ENCODE measurements at places on chromosomes 7 and 10.
A peak's percentile ranks its signal among the peaks of the same experiment; 100 is the strongest.

DNA sequence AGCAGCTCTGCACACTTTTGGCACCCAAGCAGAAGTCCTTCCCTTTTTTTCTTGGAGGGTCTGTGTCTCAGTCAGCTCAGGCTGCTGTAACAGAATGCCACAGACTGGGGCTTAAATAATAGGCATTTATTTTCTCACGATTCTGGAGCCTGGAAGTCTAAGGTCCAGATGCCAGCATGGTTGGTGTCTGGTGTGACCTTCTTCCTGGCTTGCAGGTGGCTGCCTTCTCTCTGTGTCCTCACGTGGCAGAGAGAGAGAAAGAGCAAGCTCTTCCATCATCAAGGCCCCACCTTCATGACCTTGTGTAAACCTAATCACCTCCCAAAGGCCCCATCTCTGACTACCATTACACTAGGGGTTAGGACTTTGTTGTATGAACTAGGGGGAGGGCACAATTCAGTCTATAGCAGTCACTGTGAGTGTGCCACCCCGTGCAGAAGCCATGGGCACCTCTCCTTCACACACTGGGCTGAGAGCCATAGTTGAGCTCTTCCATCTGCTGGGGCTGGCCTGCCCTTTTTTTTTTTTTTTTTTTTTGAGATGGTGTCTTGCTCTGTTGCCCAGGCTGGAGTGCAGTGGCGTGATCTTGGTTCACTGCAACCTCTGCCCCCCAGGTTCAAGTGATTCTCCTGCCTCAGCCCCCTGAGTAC, 80.3 kb downstream of the OAT start:
- no peak for DNase-seq

GRCh38 chr10:9331583-9332008, 1277.1 kb downstream of the GATA3 start:
- peak; percentile 45 for DNase-seq

DNA sequence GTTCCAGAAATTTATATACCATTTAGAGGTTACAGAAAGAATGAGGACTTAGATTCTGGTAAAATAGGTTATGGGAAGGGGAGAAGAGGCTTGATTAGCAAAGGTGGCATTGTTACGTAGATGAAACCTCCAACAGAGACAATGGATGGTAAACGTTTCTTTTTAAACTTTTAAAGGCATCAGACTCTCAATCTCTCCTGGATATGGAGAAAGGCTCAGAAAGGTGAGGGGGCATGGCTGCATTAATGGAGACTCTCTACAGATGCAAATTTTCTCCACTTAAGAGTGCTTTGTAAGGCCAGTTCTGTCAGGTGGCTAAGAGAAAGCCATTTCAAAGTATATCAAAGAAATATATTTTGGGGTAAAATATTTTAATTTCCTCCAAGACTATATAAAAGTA, 240.9 kb upstream of the PTER start:
- no peak for DNase-seq

GRCh38 chr7:97772045-97772901, 40.4 kb downstream of the TAC1 start:
- no peak for DNase-seq

GRCh38 chr7:13047061-13047460, 359.6 kb downstream of the ARL4A start:
- DNase-seq = no peak

DNA sequence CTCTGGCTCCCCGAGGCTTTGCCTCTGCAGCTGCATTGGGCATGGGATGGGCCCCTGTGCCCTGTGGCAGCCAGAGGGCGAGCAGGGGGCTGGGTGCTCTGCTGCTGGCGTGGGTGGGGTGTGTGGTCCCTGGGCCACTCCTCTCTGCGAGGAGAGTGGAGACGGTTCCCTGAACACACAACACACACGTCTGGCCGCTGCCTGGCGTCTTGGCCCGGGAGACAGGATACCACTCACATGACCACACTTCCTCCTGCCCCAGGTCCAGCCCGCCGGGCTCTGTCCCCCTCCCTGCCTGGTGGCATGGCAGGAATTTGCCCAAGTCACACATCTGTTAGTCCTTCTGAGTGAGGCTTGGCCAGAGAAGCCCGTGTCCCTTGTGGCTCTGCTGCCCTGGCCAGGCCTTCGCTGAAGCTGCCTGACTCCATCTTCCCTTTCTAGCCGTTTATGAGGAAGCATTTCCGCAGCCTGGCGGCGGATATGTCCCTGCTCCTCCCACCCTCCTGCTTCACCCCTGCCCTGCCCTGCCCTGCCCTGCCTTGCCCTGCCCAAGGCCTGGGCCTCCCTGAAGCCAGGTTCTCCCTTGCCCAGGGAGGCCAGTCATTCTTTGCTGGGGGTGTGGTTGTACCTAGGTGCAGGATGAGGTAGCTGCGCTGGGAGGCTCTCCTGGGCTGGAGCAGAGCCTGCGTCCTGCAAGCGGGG, 3.0 kb downstream of the BRI3 start:
- DNase-seq = no peak

DNA sequence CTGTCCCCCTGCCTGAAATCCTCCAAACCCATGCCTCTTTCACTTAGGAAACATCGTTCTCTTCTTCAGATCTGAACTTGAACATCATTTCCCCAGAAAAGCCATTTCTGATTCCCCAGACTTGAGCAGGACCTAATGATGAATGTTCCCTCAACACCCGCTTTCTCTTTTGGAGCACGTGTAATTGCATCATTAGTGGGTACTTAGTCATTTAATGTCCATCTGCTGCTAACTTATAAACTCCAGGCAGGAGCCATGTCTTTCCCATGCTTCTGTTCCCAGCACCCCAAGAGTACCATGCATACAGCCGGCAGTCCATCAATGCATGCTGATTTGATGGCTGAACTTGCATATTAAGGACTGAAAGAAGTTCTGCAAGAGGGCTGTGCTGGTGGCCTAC, 36.5 kb upstream of the ECHDC3 start:
- no peak for DNase-seq

DNA sequence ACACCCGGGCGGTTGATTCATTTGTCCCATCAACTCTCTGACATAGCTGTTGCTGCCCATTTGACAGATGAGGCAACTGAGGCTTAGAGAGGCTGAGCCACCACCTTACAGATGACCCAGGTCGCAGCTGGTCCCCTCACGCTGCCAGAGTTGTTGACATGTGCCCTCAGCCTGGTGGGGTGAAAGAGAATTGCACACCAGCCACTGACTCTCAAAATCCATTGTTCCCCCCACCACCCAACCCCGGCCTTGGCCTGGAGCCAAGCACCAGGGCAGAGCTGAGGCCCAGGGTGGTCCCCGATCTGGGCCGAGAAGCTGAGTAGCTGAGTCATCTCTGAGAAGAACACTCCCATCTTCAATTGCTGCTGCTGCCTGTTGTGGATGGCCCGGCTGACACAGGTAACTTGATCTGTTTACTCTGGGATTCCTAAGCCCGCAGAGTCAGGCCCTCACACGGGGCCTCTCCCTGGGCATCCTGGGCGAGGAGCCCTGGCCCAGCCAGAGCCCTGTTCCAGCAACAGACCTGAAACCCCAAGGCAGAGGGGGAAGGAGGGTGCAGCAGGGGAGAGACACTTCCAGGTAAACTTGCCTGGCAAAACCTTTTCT, 27.5 kb downstream of the PVRIG start:
- DNase-seq = no peak

DNA sequence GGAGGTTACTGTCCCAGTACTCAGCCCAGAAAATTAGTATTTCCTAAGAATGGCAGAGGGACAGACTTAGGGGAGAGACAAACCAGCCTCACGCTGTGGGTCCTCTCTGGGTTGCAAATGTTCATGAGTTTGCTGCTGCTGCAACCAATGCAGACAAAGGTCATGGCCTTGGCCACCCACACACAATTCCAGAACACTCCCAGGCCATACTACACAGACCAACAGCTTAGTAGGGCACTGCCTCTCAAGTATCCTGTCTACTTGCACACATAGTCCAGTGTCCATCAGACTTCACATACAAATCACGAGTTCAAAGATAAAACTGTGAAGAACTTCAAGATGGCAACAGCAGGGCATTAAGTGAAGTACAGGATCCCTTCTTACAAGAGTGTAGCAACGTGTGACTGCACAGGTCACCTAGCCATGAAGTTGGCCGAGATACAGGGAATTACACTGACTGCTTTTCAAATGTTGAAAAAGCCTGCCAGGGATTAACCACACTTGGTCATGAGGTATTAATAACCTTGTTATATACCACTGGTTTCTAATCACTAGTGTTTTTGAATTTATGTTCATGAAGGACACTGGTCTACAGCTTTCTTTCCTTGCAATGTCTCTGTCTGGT, 40.0 kb downstream of the ZNF33B start:
- DNase-seq = no peak

DNA sequence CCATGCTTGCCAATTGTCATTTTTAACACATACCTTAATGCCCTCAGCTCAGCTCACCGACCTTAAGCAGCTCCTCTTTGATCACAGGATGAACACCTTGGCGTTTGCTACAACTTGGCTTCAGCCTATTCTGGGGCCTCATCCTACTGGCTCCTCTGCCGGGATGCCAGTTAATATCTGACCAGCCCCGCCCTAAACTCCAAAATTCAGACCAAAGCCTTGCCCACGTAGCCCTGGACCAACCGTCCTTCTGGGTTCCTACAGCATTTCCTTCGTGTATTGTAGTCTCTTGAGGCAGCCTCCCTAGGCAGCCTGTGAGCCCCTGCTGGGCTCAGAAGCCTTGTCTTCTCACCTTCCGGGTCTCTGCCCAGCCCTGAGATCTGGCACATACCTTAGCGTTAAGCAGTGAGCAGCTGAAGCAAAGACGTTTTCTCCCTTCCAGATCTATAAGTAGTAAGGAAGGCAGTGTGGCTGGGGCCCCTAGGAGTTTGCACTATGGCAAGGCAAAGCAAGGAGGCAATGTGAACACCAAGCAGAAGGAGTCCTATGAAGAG, 836 bp downstream of the ENO4 start:
- no peak for DNase-seq

DNA sequence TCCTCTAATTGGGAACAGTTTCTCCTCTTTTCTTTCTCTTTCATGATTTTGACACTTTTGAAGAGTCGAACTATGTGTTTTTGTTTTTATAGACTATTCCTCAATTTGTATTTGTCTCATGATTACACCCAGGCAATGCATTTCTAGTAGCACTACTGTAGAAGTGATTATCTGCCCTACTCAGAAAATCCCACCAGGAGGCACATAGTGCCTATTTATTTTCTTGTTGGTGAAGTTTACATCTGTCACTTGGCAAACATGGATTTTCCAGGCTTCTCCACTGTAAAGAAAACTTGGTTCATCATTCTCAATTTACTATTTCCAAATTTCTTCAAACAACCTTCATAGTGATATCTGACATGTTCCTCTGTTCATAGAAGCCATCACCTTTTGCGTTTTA, 893.9 kb downstream of the CCSER2 start:
- peak; percentile 0 for DNase-seq

- no peak for DNase-seq
Measured at GRCh38 chr7:17965603-17966002, 25.3 kb upstream of the SNX13 start.

DNA sequence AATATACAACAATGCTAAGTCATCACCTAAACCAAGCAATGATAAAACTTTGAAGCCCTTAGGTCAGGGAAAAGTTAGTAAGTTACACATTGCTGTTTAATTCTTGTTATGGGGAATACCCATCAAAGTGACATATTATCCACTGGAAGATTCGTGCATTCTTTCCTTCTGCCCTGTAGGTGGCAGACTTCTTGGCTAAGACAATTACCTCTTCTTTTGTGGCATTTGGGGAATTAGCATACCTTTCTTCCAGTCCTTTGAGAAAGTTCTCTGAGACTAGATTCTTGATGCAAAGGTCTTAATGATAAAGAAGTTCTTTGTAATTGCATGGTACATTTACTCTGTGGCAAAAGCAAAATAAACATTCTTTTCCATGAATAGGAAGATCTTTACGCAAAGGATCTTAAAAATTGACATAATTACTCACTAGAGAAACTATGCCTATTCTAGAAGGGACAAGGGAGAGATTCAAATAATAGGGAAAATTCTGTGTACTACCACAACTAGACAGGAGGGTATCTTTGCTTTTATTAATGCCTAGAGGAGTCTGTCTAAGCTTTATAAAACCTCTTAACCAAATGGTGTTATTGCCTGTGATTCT, 395.9 kb downstream of the GRM8 start:
- no peak for DNase-seq

GRCh38 chr7:1679326-1679965, 9.4 kb downstream of the ELFN1 start:
- DNase-seq = no peak

GRCh38 chr7:7521259-7521658, 14.4 kb downstream of the COL28A1 start:
- no peak for DNase-seq

DNA sequence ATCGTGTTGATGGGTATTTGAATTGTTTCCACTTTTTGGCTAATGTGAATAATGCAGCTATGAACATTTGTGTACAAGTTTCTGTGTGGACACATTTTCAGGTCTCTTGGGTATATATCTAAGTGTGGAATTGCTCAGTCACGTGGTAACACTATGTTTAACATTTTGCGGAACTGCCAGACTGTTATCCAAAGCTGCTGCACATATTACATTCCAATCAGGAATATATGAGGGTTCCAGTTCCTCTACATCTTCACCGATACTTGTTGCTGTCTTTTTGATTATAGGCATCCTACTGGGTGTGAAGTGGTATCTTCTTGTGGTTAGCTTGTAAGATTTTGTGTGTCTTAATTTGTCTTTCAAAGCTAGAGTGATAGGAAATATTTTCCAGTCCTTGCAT, 6.8 kb downstream of the PTPN12 start:
- no peak for DNase-seq

DNA sequence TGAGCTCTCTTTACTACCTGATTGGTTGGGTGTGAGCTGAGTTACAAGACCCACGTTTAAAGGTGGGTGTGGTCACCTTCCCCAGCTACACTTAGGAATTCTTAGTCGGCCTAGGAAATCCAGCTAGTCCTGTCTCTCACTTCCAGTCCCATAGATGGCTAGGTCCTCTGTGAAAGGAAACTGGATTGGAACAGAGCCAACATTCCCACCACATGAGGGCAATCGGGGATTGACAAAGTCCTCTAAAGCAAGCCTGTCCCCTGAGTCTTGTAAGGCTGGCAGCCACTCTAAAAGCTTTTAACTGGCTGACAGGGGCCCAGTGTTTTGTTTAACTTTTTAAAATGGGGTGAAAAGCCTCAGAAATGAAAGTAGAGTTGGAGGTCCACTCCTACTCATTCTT, 15.1 kb upstream of the CROT start:
- DNase-seq = no peak

- DNase-seq = no peak
Measured at GRCh38 chr7:139114585-139114984, 5.1 kb upstream of the ZC3HAV1 start.

GRCh38 chr10:13372524-13372923, 24.4 kb upstream of the SEPHS1 start:
- no peak for DNase-seq
